ENCODE measurements at places on chromosomes 11 and 22.

GRCh38 chr11:14370496-14370895 lies 11.5 kb upstream of the RRAS2 start:
- DNase-seq, result no peak

GRCh38 chr11:31092638-31093037 lies 276.9 kb downstream of the DCDC1 start:
- no peak for DNase-seq

- no peak for DNase-seq
These were observed 104.5 kb upstream of the LMO1 start for GRCh38 chr11:8368194-8368593.

DNA sequence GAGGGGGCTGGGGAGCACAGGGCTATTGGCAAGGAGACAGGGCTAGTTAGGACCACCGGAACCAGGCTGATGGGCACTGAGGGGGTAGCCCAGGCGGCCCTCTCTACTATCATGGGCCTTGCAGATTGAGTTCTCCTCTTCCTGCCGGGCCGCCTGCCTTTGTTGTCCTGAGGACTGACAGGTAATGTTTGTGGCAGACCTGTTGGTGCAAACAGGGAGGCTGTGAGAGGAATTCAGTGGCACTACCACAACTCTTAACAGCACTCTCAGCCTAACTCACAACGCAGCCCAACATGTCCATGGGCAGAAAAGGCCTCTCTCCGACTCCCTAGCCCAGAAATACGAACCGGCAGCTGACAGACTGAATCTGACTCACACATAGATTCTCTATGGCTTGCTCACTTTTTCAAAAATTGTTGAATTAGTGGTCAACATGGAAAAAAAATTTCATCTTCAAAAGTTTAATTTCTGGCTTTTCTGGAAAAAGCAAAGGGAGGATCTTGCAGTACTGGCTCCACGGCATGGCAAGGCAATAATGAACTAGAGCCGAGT lies 11.4 kb downstream of the KCNJ5 start:
- DNase-seq, result no peak

DNA sequence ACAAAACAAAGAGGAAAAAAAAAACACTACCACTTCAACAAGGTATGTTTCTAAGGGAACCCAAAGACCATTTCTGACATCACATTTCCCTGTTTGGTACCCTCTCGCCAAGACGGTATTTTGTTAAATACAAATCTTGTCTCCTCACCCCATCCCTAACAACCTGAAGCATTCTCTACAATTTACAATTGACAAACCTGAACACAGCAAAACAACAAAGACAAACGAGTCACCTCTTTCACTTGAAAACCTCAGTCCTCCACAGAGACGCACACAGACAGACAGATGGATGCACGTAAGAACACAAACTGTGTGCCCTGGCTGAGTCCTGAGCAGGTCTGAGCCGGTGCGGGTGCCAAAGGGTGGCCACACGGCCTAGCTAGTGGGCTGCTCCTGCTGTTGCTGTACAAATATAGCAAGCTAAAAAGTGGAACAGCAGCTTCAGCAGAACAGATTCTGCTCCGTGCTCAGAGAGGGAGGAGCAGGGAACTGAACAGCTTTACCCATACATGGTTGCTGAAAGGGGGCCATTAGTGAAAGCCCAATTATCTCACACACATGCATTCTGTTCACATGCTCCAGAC lies 28.5 kb downstream of the CELF1 start:
- DNase-seq, result peak; percentile 61

DNA sequence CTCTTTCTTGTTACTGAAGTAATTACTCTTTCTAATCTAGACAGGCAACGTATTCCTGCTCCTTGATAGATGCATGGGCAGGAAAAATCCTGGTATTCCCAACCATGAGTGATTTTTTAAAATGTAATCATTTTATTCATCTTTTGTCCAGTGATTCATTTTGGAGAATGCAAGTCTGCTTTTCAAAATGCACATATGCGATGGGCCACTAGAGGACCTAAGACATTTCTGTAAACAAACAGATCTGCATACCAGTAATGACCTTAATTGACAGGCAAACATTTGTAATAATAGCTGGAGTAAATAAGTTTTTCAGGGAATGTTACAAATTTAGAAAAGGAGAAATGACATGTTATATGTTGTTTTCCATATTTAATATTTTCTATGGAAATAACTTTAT lies 1167.6 kb downstream of the JRKL start:
- DNase-seq, result no peak

DNA sequence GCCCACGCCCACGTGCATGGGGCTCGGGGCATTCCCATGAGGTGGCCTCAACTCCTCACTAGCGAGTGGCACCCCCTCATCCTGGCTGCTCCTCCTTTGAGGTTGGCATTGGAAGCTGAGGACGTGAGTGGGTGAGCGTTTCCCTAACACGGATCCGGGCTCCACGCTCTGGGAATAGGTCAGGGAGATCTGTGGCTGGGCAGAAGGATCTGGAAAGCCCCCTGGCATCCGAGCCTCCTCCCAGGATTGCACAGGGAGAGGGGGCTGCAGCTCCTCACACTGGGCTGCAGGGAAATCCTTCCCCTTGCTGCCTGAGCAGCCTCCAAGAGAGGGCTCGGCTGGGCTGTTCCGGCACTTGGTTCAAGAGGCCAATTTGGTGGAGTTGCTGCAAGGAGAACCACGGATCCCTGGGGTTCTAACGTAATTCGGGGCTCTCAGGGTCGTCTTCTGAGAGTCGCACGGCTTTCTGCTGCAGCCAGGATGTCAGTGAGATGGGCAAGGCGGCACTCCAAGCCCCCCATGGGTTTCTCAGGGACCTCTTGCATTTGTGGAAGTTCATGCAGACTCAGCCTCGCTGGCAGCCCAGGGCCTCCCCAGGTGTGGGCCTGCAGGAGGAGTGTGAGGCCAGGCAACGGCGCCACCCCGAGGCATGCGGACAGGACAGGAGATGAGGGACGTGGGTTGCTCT lies 1119.0 kb downstream of the BRD1 start:
- no peak for DNase-seq

GRCh38 chr11:61575886-61576861 lies 4.7 kb downstream of the SYT7 start:
- no peak for DNase-seq

- no peak for DNase-seq
These were observed 168.5 kb downstream of the MPPED1 start for GRCh38 chr22:43580271-43580750.

DNA sequence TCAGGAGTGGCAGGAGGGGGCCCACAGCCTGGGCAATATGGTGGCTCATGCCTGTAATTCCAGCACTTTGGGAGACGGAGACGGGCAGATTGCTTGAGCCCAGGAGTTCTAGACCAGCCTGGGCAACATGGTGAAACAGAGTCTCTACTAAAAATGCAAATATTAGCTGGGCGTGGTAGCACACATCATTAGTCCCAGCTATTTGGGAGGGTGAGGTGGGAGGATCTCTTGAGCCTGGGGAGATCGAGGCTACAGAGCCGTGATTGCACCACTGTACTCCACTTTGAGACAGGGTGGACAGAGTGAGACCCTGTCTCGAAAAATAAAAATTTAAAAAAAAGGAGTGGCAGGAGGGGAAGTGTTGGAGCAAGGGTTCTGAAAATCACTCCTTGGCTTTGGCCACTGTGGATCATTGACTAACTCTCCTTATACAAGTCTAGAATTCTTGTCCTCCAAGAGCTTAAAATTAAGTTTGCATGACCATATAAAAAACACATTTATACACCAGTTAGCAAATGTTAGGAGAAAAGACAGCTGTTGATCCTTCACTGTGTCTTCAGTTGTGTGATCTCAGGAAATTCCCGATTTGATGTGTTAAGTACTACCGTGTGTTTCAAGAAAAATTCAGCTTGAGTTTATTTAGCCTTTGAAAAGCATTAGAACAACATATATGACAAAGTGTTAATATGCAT lies 2.3 kb upstream of the WEE1 start:
- DNase-seq, result no peak

- DNase-seq, result no peak
These were observed 82.2 kb downstream of the FLI1 start for GRCh38 chr11:128776069-128776423.

- DNase-seq, result no peak
These were observed 14.3 kb upstream of the TMEM86A start for GRCh38 chr11:18684267-18684666.

DNA sequence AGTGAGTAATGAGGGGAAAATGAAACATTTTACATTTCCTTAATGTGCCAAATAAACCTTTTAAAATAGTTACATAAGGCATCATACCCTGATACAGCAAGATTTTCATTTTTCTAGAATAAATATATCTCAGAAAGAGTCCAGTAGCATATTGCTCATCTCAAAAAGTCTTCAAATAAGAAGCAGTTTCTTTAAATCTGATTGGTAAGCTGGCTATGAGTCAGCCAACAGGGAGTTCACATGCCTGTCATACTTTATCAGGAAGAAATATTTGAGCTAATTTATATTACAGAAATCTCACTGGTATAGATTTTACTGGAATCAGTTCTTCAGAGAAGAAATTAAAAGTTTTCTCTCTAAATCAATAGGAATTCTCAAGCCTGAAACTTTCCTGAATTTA lies 258.1 kb downstream of the C11orf87 start:
- no peak for DNase-seq

DNA sequence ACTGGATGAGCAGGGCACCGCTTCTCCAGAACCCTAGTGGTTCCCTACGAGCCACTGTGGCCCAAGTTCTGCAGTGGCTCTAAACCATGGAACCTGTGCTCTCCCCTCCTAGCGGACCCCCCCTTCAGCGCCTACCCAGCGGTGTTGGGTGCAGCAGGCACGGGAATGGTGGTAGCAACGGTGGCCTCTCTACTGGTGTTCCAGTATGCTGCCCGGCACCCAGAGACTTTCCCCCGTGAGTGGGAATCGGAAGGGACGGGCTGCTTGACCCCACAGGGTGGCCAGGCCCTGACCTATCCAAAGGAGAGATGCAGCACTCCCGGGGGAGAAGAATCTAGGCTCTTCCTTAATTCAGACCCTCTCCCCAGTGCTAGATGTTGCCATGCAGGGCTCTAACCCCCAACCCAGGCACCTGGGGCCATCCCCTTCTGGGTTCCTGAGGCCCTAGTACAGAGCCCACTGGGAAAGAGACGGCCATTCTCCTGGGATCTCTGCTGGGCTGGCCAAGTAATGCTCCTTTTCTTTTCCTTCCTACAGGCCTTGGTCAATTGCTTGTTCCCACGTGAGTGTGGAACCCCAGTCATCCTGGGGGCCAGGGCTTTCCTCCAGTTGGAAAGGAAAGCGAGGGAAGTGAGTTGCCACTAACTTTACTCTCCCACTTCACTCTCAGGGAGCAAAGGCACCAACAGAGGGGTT lies 9.2 kb downstream of the VSIG10L2 start:
- DNase-seq, result no peak

DNA sequence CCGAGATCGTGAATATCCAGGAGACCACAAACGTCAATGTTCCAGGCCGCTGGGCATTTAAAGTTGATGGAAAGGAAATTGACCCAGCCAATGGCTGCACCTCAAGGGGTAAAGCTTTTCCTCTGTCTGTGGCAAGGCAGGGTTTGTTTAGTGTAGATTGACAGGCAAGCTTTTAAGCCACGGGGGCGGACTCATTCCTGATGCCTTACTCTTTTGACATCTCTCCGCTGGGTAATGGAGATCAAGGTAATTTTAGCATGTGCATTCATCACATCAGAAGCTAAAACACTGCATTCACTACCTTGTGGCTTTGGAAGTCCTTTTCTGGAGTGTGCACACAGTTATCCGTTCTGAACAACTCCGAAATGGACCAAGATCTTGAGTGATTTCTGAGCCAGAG lies 12.6 kb downstream of the TECTA start:
- no peak for DNase-seq

- no peak for DNase-seq
These were observed 289.7 kb downstream of the ST3GAL4 start for GRCh38 chr11:126645186-126645585.

- no peak for DNase-seq
These were observed 756.6 kb upstream of the API5 start for GRCh38 chr11:42555190-42555589.

- DNase-seq, result no peak
These were observed 263.8 kb upstream of the NARS2 start for GRCh38 chr11:78838417-78838816.

DNA sequence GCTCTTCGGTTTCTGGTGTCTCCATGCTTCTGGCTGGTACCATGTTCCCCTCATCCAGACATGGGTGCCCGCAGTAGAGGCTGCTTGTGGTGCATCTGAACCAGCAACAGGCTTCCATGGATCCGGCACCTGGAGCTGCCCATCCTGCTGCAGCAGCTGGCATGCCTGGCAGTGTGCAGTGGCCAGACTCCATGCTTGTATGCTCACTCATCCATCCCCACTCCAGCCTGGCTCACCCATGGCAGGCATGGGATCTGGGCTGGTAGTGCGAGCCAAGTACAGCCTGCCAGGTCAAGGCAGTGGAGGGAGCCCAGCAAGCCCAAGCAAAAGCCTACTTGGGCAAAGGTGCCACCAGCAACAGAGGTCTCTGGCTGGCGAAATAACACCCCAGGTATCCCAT lies 6.2 kb upstream of the OR5W2 start:
- no peak for DNase-seq
